ENCODE measurements at places on chromosomes 12 and 14. TPM values are rescaled to one million over a fixed set of nuclear protein-coding genes. Genes with fewer than 3 reads are reported as not detected.

Gene SCNN1A
- total RNA-seq: 0.54 TPM

Gene ARG2
- total RNA-seq: 1.6 TPM

Gene SERPINA5
- total RNA-seq: not detected

Gene AVPR1A
- not detected for total RNA-seq

Gene ALG10B
- 13.5 TPM for total RNA-seq

Gene LAG3
- 12.0 TPM for total RNA-seq

Gene IQSEC3
- total RNA-seq: not detected

Gene FAM186B
- 0.15 TPM for total RNA-seq

Gene EFS
- total RNA-seq: not detected

Gene C12orf50
- not detected for total RNA-seq

Gene MGST1
- not detected for total RNA-seq

Gene TNS2
- 1.8 TPM for total RNA-seq

Gene KCNC2
- not detected for total RNA-seq

Gene TMEM132C
- total RNA-seq: not detected

Gene ZDHHC22
- total RNA-seq: not detected

Gene PAH
- not detected for total RNA-seq

Gene LIN7A
- total RNA-seq: not detected

Gene ASCL1
- total RNA-seq: not detected

Gene DACT1
- 1.2 TPM for total RNA-seq

Gene NPAS3
- total RNA-seq: not detected

Gene OVCH1
- total RNA-seq: not detected

Data from activated CD4-positive, alpha-beta T cell treated with anti-CD3 and anti-CD28 coated beads, Interleukin-2, amount 10 ng/mL, durations not matched to agents 7 days and 5 days (primary cell).